Smooth muscle cell of the coronary artery (primary cell): ENCODE measurements at places on chromosomes 3 and 15. TPM values are rescaled to one million over a fixed set of nuclear protein-coding genes. Genes with fewer than 3 reads are reported as not detected.

UBAP1L gene
- 0.53 and 0.94 TPM in 2 replicates for total RNA-seq

ZKSCAN7 gene
- 4.6 and 8.3 TPM in 2 replicates for total RNA-seq

LOXL1 gene
- total RNA-seq, result 126 and 130 TPM in 2 replicates

PIAS1 gene
- 2.6 and 6.3 TPM in 2 replicates for total RNA-seq

FBXW12 gene
- 0.08 TPM in 1 of 2 replicates, not detected in the other for total RNA-seq

CCDC80 gene
- 606 and 2,461 TPM in 2 replicates for total RNA-seq

NTRK3 gene
- total RNA-seq, result 2.2 and 7.1 TPM in 2 replicates

CIB2 gene
- total RNA-seq, result 1.4 and 3.2 TPM in 2 replicates

TTLL13 gene
- total RNA-seq, result 0.12 TPM in 1 of 2 replicates, not detected in the other

RAD51 gene
- 0.70 and 3.2 TPM in 2 replicates for total RNA-seq

ERICH6 gene
- total RNA-seq, result 0.08 TPM in 1 of 2 replicates, not detected in the other

CMTM7 gene
- 3.0 and 9.0 TPM in 2 replicates for total RNA-seq

CLCN2 gene
- 1.7 and 3.5 TPM in 2 replicates for total RNA-seq

LRRIQ4 gene
- total RNA-seq, result not detected in 2 replicates

SENP8 gene
- 0.94 and 1.5 TPM in 2 replicates for total RNA-seq

SRGAP3 gene
- 1.4 and 5.5 TPM in 2 replicates for total RNA-seq

CEP152 gene
- 5.4 and 9.9 TPM in 2 replicates for total RNA-seq

TRPM1 gene
- total RNA-seq, result not detected in 2 replicates

INO80 gene
- 13.0 and 20.5 TPM in 2 replicates for total RNA-seq

CTXN2 gene
- not detected in 2 replicates for total RNA-seq

KCNAB1 gene
- total RNA-seq, result 0.59 and 2.5 TPM in 2 replicates

DUOX2 gene
- total RNA-seq, result under 0.01 TPM in 1 of 2 replicates, not detected in the other

CELF6 gene
- total RNA-seq, result 0.15 and 0.35 TPM in 2 replicates

TEX55 gene
- not detected in 2 replicates for total RNA-seq

SERPINI1 gene
- 0.68 and 1.4 TPM in 2 replicates for total RNA-seq

GREM1 gene
- 5.0 and 527 TPM in 2 replicates for total RNA-seq

NR1I2 gene
- total RNA-seq, result 0.08 TPM in 1 of 2 replicates, not detected in the other

GCSAM gene
- total RNA-seq, result not detected in 2 replicates

CDCP1 gene
- total RNA-seq, result 3.0 and 5.1 TPM in 2 replicates

PLSCR5 gene
- total RNA-seq, result not detected in 2 replicates

HRG gene
- total RNA-seq, result not detected in 2 replicates

ZPLD1 gene
- total RNA-seq, result 0.38 TPM in 1 of 2 replicates, not detected in the other

SLC28A1 gene
- total RNA-seq, result not detected in 2 replicates

GOLGA8F gene
- total RNA-seq, result not detected in 2 replicates

CYP1A1 gene
- total RNA-seq, result 0.45 TPM in 1 of 2 replicates, not detected in the other

SLC49A4 gene
- 9.2 and 9.4 TPM in 2 replicates for total RNA-seq

PPARG gene
- total RNA-seq, result 3.3 and 27.5 TPM in 2 replicates

EPHB3 gene
- 3.0 and 9.4 TPM in 2 replicates for total RNA-seq

TNIK gene
- 23.2 and 27.4 TPM in 2 replicates for total RNA-seq

GPR62 gene
- total RNA-seq, result under 0.01 TPM in 1 of 2 replicates, not detected in the other

RLBP1 gene
- not detected in 2 replicates for total RNA-seq

TGM5 gene
- not detected in 2 replicates for total RNA-seq

ALDH1A3 gene
- total RNA-seq, result 29.7 and 168 TPM in 2 replicates

STRA6 gene
- 26.2 TPM in 1 of 2 replicates, not detected in the other for total RNA-seq

ATP13A5 gene
- total RNA-seq, result not detected in 2 replicates

LRRN1 gene
- not detected in 2 replicates for total RNA-seq
